Left kidney (tissue), 8 donors: ENCODE measurements at places on chromosomes 1 and 21. TPM values are rescaled to one million over a fixed set of nuclear protein-coding genes. Genes with fewer than 3 reads are reported as not detected.

- no peak for DNase-seq
These were observed 126.9 kb downstream of the SETD4 start for GRCh38 chr21:35933466-35933865.

DNA sequence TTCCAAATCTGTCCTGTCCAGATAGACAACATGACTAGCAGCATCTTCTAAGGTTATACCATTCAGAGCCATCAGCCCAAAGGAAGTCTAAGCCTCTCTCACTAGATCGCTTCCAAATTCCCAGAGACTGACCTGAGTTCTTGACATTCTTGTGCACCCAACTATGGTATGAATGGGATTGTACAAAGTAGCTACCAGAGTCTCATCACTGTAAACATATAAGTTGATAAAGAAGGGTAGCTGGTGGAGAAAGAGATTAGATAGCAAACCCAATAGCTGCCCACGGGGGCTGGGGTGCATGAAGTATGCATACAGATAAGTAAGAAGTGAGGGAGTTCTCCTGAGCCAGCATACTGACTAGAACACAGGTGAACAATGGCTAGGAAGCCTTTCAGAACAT, 180.0 kb downstream of the PLPP3 start:
- DNase-seq, result no peak

KPRP gene
- polyA plus RNA-seq, result not detected

- DNase-seq, result no peak
These were observed 161.9 kb upstream of the KCTD3 start for GRCh38 chr1:215405211-215405610.

DNA sequence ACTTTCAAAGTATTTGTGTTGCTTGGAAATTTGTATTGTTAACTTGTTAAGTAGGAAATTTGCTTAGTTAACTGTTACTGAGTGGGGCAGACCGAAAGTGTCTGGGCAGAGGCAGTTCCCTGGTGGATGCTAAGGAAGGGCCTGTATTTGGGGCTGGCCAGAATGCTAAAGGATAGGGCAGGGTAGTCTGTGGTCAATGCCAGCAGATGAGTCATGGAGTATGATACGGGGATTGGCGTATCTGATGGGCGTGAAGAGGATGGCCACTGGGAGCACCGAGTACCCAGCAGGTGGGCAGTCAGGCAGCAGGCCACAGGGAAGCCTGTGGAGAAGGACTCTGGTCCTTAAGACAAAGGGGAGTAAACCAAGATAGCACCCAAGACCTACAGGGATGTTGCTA, 46.6 kb upstream of the SCAF4 start:
- no peak for DNase-seq

GRCh38 chr1:2242814-2243725, 15.0 kb downstream of the SKI start:
- no peak for DNase-seq

GRCh38 chr1:26408604-26409003, 2.0 kb upstream of the LIN28A start:
- peak; percentile 89 for DNase-seq
